ENCODE measurements at places on chromosomes 2 and 18.

- no peak for DNase-seq
Observed at GRCh38 chr18:75314117-75314516, 103.5 kb downstream of the TSHZ1 start.

DNA sequence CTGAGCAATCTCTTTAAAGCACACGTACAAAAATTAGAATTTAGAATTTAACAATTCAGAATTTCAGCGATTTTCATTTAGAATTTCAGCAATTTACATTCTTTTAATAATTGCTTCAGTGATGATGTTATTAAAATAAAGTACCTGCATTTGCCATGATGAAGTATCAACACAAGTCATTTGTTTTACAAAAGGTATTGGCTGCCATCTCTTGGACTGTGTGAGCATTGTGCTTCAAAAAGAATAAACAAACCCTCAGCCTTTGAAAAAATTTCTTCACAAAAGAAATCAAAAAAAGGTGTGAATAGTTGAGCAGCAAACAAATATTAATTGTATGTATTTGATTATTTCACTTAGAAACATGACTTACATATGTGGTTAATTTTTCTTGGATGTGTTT lies 27.1 kb upstream of the ZC3H15 start:
- DNase-seq = no peak

DNA sequence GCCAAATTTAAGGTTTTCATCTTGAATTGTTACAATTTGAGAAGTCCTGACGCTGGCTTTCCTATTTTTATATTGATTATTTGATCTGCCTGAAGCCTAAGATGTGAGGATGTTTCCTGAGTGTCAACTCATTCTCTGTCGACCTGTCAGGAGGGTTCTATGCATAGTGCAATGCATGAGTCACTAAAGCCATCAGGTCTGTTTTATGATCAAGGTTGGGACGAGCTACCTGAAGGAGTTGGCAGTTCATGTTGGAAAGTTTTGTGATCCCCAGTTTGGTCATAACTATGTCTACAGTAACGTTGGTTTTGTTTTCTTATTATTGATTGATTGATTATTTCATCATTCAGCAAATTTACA lies 71.2 kb downstream of the NABP1 start:
- no peak for DNase-seq

- DNase-seq = no peak
Observed at GRCh38 chr2:203819434-203820133, 48.0 kb upstream of the CTLA4 start.

DNA sequence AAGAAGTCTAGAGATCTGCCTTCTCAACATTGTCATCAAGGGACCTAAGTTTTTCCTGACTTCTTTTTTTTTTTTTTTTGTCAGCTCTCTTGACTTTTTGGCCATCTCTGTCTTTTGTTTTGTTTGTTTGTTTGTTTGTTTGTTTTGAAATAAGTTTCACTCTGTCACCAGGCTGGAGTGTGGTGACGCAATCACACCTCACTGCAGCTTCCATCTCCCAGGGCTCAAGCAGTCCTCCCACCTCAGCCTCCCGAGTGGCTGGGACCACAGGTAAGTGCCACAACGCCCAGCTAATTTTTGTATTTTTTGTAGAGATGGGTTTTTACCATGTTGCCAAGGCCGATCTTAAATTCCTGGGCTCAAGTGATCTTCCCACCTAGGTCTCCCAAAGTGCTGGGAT lies 5.6 kb upstream of the PUS10 start:
- no peak for DNase-seq

GRCh38 chr18:10419420-10420103 lies 34.9 kb upstream of the APCDD1 start:
- no peak for DNase-seq

- DNase-seq = no peak
Observed at GRCh38 chr2:66569321-66569851, 134.5 kb downstream of the MEIS1 start.

GRCh38 chr2:195316486-195316885 lies 340.5 kb upstream of the SLC39A10 start:
- DNase-seq = no peak

- DNase-seq = no peak
Observed at GRCh38 chr2:143841935-143842334, 678.0 kb downstream of the ZEB2 start.

GRCh38 chr18:24488824-24489493 lies 28.5 kb downstream of the HRH4 start:
- DNase-seq = no peak

- no peak for DNase-seq
Observed at GRCh38 chr2:241458687-241459086, 49.7 kb downstream of the STK25 start.

DNA sequence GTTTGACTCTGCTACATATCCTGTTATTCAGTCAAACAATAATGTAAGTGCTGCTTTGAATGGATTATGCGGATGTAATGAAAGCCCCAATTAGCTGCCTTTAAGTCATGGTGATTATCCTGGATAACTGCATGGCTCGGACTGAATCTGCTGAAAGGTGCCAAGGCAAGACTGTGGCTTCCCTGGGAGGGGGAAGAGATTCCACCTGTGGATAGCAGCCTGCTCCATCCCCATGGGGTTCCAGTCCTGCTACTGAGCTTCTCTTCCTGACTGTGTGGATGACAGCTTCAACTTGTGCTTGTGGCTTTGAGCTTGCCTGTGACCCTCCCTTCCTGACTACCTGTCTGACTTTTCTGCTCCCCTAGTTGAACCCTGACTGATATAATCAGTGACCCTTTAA lies 540.0 kb upstream of the GYPC start:
- DNase-seq = no peak

DNA sequence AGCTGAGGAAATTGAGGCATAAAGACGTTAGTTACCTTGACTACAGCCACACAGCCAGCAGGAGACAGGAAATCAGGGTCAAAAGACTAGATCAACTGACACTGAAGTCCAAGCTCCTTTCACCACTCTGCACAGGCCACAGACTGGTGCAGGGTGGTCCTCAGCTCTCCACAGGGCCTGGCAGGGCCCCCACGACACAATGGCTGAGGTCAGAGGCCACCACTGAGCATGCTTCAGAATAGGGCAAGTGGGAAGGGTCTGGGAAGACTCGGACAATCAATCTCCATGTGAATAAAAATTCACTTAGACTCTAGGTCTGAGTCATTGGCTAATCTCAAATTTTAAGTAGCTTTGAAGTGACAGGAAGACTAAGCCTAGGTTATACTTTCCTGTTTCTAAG lies 201.7 kb downstream of the ALK start:
- no peak for DNase-seq

DNA sequence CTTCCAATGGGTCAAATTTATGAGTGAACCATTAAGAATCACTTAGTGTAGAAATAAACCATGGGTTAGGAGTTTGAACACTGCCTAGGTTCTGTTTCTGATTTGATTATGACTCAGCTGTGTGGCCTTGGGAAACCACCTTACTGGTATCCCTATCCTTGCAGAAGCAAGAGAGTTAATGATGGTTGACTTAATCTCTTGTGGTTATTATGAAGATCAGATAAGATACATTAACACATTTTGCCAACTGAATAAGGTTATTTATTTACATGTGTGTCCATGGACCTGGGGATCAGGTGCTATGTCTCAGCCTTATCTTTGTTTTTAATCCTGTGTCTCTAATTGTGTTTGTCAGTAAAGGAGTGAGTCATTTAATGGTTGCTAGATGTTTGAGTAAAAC lies 5.4 kb upstream of the KCNJ13 start:
- no peak for DNase-seq

- no peak for DNase-seq
Observed at GRCh38 chr2:169039702-169040101, 8.6 kb upstream of the ABCB11 start.

DNA sequence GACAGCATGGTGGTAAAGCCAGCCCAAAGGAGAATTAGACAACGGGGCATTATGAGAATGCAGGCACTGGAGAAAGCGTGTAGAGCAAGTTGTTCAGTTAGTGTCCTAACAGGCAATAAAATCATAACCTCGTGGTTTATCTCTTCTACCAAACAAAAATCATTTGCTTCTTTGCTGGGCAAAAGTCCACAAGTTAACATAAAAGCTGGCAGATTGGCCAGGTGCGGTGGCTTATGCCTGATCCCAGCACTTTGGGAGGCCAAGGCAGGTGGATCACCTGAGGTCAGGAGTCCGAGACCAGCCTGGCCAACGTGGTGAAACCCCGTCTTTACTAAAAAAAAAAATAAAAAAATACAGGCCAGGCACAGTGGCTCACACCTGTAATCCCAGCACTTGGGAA lies 364.1 kb downstream of the SETBP1 start:
- DNase-seq = no peak

GRCh38 chr2:18047896-18048657 lies 169.6 kb downstream of the KCNS3 start:
- DNase-seq = no peak

- DNase-seq = no peak
Observed at GRCh38 chr2:65070172-65070830, 14.1 kb downstream of the CEP68 start.

DNA sequence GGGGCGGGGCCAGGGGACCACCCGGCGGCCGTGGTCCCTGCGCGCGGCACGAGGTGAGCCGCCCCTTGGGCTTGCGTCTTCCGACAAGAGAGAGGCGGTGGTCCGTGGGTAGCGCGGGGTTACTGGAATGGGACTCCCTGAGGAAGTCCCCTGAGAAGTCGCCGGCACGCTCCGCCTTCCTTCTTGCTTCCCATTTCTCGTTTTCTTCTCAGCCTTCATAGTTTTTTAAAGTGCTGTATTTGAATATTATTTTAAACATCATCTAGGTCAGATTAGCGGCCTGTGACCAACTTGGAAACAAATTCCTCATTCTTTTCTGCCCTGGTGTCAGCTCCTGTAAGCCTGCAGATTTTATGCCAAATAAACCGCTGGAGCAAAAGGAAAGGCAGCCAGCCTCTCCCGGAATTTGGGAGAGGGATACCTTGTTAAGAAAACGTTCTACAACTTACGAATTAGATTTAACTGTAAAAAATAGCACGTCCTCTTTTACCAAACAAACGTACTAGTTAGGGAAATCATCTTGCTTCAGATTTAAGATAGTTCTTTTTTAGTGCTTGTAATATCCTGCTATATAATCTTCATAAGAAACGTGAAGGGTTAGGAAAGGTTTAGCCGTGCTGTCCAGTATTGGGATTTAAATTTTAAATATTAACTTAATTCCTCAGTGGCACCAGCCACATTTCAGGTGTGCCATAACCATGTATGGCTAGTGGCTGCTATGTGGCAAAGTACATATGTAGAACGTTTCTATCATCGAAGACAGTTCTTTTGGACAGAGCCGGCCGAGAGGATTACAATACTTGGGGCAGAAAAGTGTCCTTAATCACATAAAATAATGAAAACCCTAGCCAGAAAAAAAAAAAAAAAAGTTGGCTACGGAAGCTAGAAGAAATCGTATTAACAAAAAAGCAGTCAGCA lies 628 bp upstream of the PTPN2 start:
- no peak for DNase-seq

GRCh38 chr2:37558623-37559022 lies 112.8 kb downstream of the CDC42EP3 start:
- DNase-seq = no peak

DNA sequence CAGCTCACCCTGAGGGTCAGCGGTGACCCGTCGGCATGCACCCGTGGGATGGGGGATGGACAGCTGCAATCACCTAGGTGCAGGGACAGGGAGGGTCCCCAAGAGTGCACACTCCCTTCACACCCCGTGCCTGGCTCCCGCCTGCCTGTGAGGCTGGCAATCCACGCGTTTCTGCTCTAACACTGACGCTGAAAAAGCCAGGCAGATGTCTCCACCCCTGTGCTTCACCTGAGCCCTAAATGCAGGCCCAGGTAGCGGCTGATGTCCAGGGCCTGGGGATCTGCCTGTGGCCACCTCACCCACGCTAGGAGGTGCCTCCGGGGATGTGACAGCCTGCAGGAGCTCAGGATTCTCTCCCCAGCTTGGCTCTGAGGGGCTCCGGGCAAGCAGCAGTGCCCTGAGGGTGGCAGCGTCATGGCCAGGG lies 212.0 kb upstream of the SALL3 start:
- no peak for DNase-seq

DNA sequence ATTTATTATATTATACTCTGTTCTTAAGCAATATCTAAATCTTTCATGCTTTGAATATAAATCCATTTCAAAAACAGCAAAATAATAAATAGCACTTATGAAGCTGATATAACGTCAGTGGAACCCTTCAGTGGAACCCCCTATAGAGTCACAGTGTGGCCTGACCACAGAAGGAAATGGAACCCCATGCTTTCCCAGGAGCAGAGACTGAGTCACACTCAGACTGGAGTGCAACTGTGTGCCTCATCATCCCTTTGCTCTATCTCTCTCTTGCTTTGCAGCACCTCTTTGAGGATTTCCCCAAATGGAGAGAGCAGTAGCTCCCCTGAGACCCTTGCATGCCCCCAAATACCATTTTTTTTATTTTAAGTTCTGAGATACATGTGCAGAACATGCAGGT lies 13.1 kb downstream of the NXPH2 start:
- DNase-seq = no peak

GRCh38 chr18:3486512-3486911 lies 36.5 kb downstream of the TGIF1 start:
- no peak for DNase-seq

GRCh38 chr18:475202-476031 lies 25.1 kb downstream of the COLEC12 start:
- no peak for DNase-seq

DNA sequence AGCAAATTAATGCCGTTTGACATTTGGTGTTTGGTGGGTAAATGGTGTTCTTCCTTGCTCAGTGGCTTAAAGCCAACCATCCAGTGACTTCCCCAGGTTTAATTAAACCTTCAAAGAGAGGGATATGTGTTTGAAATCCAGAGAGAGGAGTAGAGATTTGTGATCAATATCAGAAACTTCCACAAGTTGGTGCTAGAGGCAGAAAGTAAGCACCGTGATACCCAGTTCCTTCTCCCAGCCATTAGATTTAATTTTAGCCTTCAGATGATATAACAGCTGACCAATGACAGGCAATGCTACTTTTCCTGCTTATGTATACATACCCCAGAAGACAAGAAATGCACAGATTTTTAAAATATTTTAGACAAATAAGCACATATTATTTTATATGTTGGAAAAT lies 398.5 kb downstream of the CDH2 start:
- DNase-seq = no peak

DNA sequence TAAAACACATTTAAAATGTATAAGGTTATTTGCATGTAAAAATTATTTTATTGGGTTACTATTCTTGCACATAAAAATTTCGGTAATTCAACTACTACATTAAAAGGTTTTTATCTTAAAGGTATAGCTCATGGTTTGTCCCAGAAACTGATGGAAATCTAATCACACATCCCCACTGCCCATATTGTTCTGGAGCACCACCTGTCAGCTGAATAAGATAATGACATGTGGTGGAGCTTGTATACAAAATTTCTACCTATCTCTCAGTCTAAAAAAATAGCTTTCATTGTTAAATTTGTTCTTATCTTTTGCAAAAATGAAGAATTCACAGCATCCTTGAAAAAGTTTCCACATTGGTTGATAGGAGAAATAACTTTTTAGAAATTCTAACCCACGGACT lies 18.3 kb downstream of the ERBB4 start:
- no peak for DNase-seq

Data from cardiac septum (tissue), 1 donor.